ENCODE measurements at places on chromosomes 6 and 20.

DNA sequence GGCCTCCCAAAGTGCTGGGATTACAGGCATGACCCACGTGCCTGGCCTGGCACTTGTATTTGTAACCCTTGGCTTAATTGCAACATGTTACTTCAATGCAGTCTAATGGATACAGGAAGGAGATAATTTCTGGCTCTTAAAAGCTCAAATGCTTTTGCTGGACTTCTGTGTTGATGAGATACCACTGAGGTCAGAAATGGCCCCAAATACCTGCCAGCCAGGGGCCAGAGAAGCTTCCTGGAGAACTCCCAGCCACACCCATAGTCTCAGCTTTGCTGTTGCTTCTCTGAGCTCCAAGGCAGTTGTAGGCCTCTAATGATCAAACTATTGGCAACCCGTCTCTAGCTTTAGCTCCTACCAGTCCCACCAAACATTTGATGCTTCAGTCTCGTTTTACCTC lies 14.2 kb upstream of the ZNFX1 start:
- DNase-seq, result no peak

DNA sequence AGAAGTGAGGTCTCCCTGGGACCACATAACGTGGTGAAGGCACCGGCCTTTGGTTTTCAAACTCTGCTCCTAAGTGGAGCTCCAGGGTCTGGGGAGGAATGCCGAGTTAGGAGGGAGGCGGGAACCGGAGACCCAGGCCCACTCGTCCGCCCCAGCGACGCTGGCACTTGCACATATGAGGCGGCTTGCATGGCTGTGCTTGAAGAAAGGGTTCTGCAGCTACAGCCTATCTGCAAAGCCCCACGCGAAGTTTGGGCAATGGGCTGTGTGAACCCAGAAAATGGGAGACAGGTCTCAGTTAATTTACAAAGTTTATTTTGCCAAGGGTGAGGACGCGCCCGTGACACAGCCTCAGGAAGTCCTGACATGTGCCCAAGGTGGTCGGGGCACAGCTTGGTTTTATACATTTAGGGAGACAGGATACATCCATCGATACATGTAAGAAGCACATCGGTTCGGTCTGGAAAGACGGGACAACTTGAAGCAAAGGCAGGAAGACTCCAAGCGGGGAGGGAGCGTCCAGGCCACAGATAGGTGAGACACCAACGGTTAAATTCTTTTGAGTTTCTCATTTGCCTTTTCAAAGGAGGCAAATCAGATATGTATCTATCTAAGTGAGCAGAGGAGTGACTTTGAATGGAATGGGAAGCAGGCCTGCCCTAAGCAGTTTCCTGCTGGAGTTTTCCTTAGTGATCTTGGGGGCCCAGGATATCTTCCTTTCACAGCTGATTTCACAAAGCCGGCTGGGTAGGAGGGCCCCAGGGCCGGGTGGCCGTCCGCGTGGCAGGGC lies 782 bp upstream of the PCMTD2 start:
- DNase-seq, result no peak

DNA sequence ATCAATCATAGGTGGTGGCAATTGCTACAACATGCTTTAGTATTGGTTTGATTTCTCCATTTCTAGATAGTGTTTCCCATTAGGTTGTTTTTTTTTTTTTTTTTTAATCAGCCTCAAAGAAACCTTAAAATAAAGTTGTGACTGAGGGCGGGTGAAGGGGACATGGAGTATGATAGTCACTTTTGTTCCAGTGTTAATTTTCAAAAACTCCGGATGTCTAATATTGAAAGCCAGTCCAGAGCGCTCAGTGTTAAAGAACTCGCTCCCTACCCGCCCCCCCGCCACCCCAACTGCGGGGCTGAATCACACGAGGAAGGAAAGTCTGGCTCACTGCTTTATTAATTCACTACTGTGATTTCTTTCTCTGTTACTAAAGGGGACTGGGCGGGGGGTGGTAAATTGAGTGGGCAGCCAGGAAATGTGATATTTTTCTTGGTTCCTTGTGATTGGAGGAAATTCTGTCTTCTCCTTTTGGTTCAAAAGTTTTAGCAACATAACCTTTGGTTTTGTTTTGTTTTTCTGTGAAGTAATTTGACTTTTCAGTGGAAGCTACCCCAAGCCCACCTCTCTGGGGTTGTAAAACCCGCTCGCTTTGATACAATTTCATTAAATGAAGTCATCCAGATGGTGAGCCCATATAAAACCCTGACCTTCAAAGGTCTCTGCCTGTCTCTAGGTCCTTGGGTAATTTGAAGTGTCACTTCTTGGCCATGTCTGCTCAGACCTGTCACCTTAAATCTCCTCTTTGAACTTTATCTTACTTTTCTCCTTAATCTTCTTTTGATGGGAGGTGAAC lies 38.0 kb downstream of the TNFAIP3 start:
- DNase-seq, result peak; percentile 66

DNA sequence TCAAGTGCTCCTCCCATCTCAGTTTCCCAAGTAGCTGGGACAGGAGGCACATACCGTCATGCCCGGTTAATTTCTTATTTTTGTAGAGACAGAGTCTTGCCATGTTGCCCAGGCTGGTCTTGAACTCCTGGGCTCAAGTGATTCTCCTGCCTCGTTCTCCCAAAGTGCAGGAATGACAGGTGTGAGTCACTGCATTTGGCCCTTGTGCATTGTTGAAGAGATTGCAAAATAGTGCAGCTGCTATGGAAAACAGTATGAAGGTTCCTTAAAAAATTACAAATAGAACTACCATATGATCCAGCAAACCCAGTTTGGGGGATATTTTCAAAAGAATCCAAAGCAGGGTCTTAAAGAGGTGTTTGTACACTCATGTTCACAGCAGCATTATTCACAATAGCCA lies 69.1 kb downstream of the GJA10 start:
- DNase-seq, result no peak

GRCh38 chr6:14000901-14001300 lies 76.1 kb downstream of the RNF182 start:
- no peak for DNase-seq

- DNase-seq, result no peak
Measured at GRCh38 chr20:9110916-9111432, 42.1 kb downstream of the PLCB4 start.

DNA sequence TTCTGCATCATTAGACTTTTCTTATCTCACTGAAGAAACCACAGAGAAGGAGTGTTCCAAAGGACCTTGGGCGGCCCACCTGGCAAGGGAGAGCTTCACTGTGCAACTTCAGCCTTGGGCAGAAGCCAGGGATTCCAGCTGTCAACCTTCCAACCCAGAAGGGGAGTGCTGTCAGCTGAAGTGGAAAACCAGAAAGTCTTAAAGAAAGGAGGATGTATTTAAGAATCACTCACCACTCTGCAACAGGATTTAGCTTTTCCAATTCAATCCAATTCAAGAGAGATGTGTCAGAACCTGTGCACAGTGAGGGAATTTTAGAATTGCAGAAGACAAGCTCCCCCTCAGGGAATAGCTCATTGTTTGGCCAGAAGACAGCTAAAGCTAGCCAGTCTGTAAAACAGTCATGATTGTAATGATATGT lies 553.7 kb downstream of the CD83 start:
- no peak for DNase-seq

- DNase-seq, result no peak
Measured at GRCh38 chr6:111942561-111942960, 69.3 kb upstream of the FYN start.

DNA sequence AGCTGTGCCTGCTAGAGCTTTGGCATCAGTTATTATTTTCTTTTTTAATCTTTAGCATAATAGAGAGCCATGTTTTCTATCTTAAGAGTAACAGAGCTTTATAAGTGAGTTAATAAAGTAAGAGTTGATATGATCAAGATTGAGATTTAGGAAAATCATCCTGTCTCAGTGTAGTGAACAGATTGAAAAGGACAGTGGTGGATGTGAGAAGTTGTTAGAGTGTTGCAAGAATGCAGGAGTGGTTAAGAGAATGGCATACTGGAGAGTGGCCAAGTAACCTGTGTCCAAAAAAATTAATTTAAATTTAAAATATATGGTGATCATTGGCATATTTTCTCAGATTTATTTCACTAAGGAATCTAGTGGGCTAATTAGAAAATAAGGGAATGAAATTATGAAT lies 629.3 kb downstream of the GRIK2 start:
- DNase-seq, result no peak

DNA sequence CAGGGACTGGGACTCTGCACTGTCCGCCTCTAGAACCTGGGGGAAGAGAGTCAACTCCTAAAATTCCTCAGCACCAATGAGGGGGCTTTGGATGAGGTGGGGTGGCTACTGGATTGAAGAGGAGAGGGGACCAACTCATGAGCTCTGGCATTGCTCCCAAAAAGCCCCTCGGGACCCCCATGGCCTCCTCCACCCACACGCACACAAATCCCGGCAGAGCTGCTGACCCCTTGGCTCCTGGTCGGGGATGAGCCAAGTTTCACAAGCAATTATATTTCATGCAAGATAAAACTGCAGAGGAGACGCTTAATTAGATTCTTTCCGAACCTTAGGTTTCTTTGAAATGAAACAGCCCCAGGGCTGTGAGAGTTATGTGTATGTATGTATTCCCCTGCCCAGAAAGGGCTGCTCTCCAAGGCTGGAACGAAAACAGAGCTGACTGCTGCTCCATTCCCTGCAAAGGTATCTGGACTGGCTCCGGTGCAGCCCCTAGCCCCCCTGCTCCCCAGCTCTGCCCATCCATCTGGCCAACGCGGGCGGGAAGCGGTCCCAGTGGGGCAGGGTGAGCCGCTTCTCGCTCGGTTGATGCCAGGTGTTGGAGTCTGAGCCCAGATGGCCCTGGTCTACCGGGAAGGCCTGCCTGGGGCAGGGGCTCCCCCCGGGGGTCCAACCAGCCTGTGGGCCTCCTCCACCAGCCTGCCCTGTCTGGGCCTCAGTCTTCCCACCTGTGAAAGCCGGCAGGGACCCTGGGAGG lies 46.8 kb upstream of the STX16 start:
- no peak for DNase-seq

DNA sequence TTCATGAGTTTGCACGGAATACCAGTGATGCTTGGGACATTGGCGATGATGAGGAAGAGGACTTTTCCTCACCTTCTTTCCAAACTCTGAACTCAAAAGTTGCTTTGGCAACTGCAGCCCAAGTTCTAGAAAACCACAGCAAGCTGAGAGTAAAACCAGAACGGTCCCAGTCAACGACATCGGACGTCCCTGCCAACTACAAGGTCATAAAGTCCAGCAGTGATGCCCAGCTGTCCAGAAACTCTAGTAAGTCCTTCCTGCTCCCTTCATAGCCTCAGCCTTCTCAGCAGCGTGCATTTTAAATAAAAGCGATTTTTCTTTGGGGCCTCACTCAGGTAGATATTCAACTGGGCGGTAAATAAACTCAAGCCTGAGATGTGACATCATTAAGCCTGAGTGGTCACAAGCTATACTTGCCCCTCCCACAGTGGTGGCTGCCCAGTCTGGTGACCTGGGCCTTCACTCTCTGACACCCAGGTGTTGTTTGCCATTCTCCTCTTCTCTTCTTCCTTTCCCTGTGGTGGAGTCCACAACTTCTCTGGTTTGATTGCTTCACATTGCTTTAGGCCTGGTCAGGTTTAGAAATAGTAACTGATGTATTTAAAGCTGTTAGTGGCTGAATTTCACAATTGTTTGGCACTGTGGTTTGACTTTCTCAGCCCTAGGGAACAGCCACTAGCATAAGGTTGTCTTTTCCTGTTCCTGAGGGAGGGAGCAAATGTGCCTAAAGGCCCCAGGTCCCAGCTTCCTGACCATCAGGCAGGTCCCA lies 21.6 kb upstream of the TMEM217 start:
- DNase-seq, result no peak

- no peak for DNase-seq
Measured at GRCh38 chr20:48603819-48604405, 223.9 kb downstream of the PREX1 start.

DNA sequence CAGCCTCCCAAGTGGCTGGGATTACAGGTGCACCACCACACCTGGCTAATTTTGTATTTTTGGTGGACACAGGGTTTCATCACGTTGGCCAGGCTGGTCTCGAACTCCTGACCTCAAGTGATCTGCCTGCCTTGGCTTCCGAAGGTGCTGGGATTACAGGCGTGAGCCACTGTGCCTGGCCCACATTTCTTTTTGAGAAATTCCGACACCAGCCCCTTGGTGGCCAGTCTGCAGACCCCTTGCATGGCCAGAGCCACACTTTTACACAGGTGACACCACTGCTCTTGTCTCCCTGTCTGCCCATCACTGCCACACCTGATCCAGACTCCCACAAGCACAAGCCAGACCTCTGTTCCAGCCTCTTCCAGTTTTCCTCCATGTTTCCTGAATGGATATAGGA lies 33.0 kb downstream of the SRSF3 start:
- no peak for DNase-seq

- DNase-seq, result no peak
Measured at GRCh38 chr6:53347250-53347920, 1.4 kb downstream of the ELOVL5 start.

DNA sequence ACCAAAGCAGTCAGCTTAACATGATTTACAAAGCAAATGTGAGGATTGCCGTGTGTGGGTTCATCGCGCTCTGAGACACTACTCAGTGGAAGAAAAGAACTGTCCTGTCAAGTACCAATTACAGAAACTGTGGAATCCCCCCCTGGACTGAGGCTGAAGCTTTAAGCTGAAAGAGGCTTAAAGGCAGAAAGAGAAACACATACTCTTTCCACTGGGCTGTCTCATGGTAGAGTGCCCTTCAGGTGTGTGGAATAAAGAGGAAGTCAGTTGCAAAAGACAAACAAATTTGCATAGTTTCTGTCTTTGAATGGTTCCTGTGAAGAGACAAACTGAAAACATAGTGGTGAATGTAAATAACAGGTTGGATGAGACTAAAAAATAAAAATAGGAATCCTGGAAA lies 560.4 kb upstream of the SYNCRIP start:
- DNase-seq, result no peak

DNA sequence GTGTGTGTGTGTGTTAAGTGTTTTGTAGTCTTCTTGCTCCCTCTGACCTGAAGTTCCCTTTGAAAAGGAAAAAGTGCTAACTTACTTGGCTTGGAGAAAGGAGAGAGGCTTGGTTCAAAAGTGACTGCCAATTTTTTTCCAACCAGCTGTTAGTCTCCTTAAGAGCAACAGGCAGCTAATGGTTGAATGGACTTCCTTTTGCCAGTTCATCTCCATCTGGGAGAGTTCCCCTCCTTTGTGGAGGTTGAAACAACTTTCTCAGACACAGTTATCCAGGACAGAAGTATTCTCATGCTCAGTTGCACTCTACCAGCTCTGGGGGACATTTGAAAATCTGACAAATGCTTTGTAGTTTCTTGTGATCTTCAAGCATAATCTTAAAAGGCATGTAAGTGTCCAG lies 4.5 kb downstream of the RIPOR2 start:
- DNase-seq, result no peak

DNA sequence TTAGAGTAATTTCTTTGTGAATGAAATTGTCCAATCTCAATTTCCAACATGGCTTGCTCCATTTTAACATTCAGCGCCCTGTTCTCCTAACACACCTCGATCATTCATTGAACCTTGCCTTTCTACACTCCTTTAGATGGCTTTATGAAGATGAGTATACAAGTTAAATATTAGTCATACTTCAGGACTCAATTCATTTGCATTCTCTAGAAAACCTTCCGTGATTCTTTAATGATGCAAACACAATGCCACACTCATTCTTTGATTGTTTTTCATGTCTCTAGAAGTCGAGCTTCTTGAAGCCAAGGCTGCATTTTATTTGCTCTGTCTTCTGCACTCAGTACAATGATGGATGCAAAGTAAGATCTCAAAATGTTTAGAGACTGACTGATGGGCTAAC lies 641.2 kb downstream of the DOK5 start:
- no peak for DNase-seq
